ENCODE measurements at places on chromosomes 5 and 9.

DNA sequence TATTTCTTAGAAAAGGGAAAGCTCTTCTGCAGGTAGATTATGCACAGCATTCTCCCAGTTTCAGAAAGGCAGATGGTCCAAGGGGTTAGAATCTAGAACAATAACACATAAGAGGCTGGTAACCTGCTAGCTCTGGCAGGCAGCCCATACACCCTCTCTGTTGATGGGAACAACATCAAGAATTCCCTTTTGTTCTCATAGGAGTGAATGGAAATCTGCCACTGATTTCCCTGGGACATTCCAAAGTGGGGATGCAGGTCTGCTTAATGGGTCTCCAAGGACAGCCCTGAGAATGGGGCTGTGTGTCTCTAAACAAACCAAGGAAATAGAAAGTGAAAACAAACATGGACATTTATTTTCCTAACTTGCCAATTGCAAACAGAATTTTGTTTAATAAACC lies 456.8 kb downstream of the EBF1 start:
- no peak for DNase-seq

DNA sequence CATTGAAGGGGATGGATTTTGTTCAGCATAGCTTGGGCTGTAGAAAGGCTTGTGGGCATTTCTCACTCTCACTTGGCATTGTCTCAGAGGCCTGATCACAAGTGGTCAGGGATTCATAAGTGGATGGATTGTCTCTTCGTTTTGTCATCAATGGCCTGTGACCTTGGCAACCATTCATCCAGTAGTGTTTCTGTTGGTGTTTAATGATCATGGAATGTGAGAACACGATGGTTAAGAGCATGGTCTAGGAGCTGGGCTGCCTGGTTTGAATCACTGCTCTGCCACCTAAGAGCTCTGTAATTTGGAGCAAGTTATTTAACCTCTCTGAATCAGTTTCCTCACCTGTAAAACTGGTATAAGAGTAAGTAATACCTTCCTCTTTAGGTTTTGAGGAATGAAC lies 430.1 kb upstream of the MEF2C start:
- peak; percentile 28 for DNase-seq

GRCh38 chr5:114361724-114362196 lies at the start of gene KCNN2:
KCNN2 (plus strand) TSS chr5:114362070; CDS start chr5:114362140, 70 bp downstream.
- DNase-seq: peak; percentile 85

- no peak for DNase-seq
Measured at GRCh38 chr9:124720429-124721108, 50.5 kb downstream of the NR6A1 start.

DNA sequence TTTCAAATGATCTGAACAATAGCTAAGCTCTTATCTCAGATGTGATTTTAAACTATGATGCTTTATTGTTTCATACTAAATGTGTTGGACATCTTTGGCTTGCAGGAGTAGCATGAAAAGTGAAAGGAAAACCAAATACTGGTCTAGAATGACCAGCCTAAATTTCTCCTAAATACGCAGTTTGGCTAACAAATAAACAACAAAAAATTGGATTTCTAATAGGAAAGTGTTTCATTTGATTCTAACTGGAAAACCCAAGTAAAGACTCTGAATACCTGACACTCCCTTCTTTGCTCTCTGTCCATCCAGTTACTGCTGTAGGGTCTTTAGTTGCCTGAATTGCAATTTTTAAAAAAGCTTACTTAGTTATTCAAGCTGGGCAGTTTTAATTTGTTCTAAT lies 111.7 kb upstream of the ACOT12 start:
- no peak for DNase-seq

GRCh38 chr5:31585166-31585894 lies 53.2 kb downstream of the C5orf22 start:
- no peak for DNase-seq

GRCh38 chr5:180305481-180305880 lies 13.6 kb upstream of the MAPK9 start:
- no peak for DNase-seq

DNA sequence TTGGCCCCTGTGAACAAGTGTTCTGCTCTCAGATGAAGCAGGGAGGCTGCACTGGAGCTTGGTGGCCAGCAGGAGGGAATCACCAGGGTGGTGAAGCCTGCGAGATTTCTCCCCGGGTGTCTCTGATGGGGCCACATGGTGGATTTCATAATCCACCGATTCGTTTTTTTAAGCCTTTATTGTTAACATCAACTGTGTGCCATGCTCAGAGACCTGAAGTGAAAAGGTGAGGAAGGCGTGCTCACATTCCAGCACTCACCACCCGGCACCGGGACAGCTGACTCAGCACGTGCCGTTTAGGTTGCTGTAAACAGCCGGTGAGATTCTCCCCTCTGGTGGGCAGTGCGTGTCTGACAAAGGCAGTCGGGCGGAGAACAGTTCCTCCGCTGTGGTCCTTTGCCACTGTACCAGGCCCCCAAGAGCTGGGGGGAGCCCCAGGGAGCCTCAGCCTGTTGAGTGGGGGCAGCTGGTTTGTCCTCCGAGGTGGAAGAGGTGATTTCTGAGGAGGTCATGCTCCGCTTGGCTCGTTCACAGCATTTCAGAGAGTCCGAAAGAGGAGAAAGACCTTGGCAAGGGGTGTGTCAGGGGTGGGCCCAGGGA lies 12.7 kb upstream of the AHRR start:
- no peak for DNase-seq

GRCh38 chr9:35826071-35826701 lies 2.3 kb downstream of the FAM221B start:
- peak; percentile 11 for DNase-seq

DNA sequence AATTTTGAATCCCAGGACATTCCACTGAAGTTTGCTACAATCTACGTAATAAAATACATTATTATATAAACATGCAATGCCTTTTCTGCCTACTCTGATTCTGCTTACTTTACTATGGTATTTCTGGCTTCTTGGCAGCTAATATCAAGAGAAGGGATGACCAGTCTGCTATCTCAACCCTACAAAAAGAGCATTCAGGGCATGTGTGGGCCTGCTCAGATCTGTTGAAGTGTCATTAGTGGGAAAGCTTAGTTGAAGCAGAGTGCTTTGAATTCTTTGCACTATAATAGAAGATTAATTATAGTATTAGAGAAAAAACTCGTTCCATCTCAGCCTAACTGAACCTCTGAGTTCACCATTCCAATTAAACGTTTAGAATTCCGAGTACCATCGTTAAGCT lies 339.5 kb upstream of the ISL1 start:
- DNase-seq: peak; percentile 8

DNA sequence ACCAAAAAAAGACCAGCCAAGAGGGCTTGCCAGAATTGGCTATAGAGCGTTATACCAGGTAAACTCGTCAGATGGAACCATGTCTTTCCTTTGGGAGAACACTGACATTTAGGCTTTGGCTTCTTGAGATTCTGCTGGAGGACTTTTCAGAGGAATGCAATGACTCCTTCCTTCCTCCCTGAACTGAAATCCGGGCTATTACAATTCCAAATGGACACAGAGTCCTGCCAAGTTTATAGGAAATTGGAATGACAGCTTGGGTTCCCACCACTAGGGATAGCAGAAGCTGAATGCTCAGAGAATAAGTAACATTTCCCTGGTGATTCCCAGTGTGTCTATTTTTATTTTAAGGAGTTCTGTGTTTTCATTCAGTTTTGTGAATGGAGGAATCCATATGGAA lies 143.0 kb downstream of the FGF1 start:
- no peak for DNase-seq

DNA sequence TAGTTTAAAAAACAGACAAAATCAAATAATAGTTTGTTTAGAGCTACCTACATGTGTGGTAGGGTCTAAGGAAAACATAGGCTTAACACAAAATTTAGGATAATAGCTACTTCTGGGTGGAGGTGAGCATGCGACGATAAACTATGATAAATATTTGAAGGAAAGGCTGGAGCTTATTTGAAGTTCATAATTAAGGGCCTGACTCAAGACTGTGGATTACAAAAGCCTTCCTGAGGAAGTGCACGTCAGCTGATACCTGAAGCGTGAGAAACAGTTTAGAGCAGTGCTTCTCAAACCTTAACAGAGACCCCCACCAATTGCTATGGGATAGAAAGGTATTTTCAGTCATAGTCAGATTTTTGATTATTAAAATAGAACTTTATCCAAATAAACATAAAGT lies 20.4 kb upstream of the UBLCP1 start:
- DNase-seq: no peak

DNA sequence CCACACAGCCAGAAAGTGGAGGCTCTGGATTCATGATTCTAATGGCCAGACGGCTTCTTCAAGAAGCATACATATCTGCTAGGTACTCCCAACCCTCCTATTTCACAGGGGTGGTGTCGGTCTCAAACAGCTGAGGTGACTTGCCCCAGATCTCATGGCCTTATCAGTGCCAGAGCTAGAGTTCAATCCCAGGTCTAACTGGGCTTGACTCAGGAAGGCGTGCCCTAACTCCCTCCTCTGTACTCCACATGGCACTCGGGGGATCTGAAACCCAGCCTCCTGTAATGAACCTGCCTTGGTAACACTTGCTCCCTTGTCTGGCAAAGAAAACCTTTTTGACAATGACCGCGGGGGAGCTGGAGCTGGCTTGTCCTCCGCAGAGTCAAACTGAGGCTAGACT lies 2.1 kb downstream of the QRFP start:
- DNase-seq: no peak

GRCh38 chr5:73545403-73545779 lies 20.0 kb downstream of the ANKRA2 start:
- no peak for DNase-seq

- no peak for DNase-seq
Measured at GRCh38 chr5:5939759-5940370, 438.5 kb downstream of the MED10 start.

DNA sequence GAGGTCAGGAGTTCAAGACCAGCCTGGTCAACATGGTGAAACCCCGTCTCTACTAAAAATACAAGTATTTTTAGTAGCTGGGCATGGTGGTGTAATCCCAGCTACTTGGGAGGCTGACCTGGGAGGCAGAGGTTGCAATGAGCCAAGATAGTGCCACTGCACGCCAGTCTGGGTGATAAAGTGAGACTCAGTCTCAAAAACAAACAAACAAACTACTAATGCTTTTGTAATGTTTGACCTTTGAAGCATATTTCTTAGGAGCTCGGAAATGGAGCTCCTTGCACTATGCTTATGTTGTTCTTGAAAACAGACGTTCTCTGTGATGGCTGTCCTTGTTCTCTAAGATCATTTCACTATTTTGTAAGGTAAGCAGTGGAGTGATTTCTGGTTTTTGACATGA lies 6.0 kb downstream of the F2RL2 start:
- DNase-seq: no peak

DNA sequence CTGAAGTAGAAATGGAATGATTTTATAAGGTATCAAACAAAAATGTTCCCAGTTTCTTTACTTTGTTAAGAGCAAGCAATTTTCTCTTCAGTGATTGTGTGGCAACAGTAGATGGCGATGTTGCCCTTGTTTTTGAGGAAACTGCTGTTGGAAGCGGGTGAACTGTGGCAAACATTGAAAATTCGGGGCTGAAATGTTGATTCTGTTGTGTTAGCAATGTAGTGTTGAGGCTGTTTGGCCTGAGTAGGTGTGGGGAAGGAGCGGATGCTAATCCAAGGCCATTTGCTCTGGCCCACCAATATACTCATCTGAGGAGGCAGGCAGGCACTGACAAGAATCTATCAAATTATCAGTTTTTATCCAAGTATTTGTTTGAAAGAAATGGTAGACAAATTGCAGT lies 129.8 kb downstream of the SLC12A2 start:
- peak; percentile 57 for DNase-seq

DNA sequence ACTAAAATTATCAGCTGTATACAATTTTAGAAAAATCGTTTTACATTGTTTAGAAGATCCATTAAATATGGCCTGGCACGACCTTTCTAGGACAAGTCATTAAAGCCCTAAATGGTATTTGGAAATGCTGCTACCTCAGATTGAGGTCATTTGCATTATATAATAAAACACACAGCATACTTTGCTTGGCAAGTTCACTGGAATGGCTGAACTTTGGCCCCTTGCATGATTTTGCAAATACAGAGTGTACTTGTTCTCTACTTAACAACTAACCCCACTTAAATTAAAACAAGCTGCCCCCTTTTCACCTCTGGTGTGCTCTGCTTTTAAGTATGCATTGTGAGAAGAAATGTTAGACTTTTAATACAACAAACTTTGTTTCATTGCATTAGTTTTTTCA lies 860.1 kb downstream of the PTPRD start:
- no peak for DNase-seq

GRCh38 chr9:94610181-94610606 lies 16.6 kb upstream of the FBP2 start:
- DNase-seq: no peak

DNA sequence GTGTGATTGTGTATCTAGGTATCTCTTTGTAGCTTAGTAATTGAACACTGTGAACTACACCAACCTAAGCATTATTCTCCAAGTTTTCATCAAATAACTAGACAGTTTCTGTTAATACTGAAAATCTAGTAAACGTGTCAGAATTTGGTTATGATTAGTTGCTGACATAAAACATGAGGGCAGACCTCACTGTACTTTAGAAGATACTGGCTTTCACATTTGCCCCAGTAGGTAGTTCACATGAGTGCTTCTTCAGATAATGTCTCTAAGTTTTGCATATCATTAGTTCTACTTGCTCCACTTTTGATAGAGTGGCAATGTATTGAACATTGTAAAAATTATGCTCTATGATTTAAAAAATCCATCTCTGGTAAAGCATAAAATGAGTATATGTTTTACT lies 7.1 kb downstream of the CDKN2B start:
- no peak for DNase-seq

DNA sequence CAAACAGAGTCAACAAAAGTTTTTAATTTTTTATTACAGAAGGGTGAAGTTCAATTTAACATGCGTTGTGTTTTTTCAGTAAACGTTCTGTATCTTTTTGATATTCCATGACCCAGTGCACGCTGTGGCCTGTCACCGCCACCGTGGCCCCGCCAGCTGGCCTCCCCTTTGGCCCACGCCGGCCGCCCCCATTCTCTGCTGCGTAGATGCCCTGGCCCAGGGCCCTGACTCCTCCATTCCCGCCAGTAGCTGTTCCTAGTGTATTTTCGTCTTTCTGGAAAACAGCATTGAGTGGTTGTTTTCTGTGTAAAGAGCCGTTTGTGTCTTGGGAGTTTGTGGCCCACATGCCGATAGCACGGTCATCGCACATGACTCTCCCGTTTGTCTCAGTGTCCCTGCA lies 6.1 kb downstream of the RNU6ATAC start:
- DNase-seq: no peak

- DNase-seq: no peak
Measured at GRCh38 chr5:168076561-168076991, 214.9 kb upstream of the WWC1 start.

GRCh38 chr9:129414993-129415941 lies 205.6 kb downstream of the C9orf50 start:
- peak; percentile 33 for DNase-seq

Data from NCI-H1417 (cell line).